ENCODE measurements at places on chromosomes 1 and 21. TPM values are rescaled to one million over a fixed set of nuclear protein-coding genes. Genes with fewer than 3 reads are reported as not detected.

Gene RIPPLY3
- 3.2 TPM for total RNA-seq

Gene CLCNKB
- total RNA-seq, result 0.30 TPM

DNA sequence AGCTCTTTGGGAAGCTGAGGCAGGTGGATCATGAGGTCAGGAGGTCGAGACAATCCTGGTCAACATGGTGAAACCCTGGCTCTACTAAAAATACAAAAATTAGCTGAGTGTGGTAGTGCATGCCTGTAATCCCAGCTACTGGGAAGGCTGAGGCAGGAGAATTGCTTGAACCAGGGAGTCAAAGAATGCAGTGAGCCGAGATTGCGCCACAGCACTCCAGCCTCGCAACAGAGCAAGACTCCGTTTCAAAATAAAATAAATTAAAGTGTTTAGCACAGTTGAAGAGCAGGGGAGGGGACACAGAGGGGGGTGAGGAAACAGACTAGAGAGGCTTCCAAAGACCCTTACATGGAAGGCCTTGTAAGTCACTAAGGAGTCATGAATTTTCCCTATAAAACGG lies 131.2 kb upstream of the SPATA6 start:
- DNase-seq, result no peak

DNA sequence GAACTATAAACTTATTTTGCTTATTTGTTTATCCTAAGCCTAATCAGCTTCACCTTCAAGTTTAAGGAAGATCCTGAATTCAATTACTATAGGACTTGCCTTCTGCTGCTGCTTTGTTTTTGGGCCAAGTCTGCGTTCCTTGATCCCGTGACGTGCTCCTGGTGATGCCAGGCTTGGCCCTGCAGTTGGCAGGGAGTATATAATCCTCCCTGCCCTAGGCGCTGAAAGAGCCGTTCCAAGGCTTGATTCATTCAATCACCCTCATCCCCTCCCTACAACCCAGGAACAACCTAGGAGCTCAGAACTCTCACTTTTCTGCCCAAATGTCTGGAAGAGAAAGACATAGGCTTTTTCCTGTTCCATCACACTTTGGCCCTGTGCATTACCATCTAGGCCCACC lies 12.4 kb upstream of the LRRN2 start:
- no peak for DNase-seq

DNA sequence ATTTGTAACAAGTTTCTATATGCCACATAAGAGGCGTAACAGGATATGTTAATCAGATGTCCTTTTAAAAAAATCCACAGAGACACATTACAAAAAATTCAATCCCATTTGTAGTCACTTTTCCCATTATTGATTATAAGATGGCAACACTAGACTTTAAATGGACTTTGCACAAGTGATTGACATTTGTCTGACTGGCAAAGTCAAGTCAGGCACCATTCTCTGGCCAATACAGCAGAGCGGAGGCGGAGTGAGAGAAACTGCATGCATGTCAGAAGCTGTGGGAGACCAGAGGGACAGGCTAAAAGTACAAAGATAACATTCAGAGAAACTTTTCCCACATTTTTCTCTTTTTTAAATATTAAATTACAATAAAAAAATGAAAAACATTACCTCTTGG lies 28.1 kb upstream of the RGS5 start:
- DNase-seq, result no peak

DNA sequence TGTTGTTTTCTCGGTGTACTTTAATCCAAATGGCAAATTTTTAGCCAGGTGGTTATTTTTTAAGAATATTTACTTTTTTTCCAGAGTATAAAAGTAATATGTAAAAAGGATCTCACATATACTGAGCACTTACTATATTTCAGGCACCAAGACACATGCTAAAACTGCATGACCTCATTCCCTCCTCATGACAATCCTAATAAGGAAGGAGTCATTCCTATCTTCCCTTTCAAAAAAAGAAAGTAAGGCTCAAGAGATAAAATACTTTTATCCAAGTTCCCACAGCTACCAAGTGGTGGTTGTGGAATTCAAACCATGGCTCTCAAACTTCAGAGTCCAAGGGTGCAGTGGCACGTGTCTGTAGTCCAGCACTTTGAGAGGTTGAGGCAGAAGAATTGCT lies 19.4 kb downstream of the ATP2B4 start:
- no peak for DNase-seq

- no peak for DNase-seq
Measured at GRCh38 chr1:18879791-18880309, 20.4 kb upstream of the TAS1R2 start.

Gene SMPDL3B
- not detected for total RNA-seq

DNA sequence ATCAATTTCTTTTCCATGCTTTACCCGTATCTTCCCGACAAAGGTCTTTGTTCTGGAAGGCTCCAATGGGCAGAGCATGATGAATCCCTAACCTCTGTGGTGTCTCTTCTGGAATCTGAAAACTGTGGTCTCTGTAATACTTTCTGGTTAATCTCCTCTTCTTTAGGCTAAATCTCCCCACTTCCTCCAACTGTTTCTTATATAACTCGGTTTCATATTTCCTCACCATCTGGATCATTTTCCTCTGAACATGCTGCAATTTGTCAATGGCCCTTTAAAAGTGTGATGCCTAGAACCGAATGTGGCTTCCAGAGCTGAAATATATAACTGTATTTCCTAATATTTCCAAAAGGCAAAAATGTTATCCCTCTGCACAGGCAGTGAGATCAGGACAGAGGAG lies 66.1 kb downstream of the ALG14 start:
- no peak for DNase-seq

Gene GSTM1
- 45.9 TPM for total RNA-seq

DNA sequence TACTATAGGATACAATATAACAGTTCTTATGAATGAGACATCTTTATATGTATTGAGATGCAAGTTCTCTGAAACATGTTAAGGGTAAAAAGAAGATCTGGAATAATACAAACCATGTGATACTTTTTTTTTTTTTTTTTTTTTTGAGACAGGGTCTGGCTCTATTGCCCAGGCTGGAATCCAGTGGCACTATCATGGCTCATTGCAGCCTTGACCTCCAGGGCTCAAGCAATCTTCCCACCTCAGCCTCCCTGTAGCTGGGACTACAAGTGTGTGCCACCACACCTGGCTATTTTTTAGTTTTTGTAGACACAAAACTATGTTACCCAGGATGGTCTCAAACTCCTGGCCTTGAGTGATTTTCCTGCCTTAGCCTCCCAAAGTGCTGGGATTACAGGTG lies 22.1 kb upstream of the MCL1 start:
- no peak for DNase-seq

DNA sequence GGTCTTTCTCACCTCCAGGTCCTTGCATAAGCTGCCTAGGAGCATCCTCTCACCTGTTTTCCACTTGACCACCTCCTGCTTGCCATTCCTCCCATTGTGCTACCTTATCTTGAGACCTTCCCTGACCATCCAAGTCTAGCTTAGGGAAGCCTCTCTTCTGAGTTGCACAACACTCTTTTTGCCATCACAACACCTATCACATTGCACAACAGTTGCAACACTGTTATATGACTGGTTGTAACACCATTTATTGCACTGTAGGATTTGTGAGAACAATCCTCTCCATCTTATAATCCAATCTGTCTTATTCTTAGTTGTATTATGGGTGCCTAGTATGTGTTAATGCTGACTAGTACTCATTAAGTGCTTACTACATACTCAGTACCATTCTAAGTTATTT lies 488.7 kb downstream of the OMA1 start:
- DNase-seq, result no peak

DNA sequence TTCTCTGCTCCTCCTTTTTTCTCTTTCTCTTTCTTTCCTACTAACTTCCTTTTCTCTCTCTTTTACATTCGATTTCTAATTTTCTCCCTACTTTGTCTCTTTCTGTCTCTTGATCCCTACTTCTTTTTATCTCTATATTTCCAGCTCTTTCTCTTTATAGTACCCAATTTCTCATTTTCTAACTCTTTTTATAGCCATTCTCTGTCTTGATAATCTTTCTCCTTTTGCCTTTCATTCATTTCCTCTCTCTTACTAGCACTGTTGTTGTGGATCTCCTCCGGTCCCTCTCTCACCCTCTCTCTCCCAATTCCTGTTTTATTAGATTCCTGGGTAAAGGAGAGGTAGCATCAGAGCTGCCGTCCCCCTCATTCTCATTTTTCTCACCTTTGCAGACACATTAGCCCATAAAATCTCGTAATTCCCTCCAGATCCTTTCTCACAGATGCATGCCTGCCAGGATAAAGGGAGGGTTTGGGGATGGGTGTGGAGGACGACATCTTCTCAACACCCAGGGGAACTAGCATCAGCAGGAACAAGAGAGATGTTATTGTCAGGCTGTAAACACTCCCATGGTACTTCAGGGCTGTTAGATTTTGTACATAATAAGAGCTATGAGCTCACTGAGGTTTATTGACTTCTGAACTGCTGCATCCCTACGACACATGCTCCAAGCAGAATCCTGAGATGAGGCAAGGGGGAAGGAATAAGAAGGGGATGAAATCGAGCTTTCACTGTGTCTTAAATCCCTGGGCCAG lies 159.0 kb upstream of the GALNT2 start:
- no peak for DNase-seq

DNA sequence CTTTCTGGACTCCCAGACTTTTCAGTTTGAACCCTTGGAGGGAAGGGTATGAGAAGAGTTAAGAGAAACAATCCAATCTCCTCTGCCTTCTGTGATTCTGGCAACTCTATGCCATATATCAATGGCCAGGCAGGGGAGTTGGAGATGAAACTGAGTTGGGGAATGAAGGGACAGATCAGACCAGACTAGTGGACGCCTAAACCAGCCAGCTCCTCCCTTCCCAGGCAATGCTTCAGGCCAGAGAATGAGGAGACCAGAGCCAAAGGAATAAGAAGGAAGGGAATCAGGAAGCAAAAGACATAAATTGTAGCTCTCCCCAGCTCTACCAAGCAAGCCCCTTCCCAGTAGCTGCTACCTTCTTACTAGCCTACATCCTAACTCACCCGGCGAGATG lies 22.7 kb downstream of the PLEKHA6 start:
- no peak for DNase-seq

- DNase-seq, result no peak
Measured at GRCh38 chr1:22761101-22761500, 50.5 kb downstream of the EPHB2 start.

Gene CDA
- not detected for total RNA-seq

- no peak for DNase-seq
Measured at GRCh38 chr1:75338616-75339483, 204.7 kb downstream of the LHX8 start.

DNA sequence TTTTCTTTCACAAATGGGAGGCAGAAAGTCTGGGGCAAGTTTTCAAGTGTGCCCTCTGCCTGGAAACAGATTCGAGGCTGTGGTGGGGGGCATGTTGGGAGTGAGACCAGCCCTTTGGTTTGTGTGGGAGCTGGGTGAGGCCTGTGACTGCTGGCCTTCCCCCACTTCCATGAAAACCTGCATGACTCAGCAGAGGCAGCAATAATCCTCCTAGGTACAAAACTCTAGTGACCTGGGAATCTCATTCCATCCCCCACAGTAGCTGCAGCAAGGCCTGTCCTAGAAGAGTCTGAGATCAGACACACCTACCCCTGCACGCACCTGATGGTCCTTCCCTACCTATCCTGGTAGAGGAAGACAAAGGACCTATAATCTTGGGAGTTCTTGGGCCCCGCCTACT lies 42.1 kb upstream of the KIAA0040 start:
- DNase-seq, result no peak

DNA sequence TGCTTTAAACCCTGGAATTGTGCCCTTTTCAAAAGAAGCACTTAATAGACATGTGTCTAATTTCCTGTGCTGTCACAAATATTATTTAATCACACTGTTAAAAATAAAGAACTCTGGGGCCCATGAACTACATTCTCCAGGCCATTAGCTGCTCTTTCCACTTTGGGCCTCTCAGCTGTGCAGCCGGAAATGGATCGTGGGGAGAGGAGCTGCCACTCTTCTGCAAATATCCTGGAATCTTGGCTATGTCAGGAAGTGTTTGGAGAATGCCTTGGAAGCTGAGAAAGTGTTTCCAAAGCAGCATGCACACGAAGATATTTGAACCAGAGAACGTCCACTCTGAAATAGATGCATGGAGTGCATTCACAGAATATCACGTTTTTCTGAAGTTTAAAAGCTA lies 27.5 kb upstream of the VPS26C start:
- DNase-seq, result no peak

GRCh38 chr1:52669696-52670095 lies 28.5 kb downstream of the COA7 start:
- no peak for DNase-seq

DNA sequence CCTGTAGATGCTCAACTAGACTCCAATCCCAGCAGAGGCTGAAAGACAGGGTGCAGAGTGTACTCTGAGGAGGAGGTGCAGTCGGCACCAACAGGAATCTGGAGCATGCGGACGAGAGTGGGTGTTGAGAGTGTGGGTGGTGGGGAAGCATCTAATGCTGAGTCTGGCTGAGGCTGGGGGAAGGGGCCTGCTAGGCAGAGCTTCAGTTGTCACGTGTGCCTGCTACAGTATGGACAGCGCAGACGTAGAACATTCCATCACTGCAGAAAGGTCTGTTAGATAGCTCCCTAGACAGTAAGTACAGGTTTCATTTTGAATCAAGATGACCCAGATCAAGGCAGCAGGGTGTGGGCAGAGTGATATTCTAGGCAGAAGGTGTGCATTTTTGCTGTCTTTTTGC lies 23.1 kb downstream of the SNAP47 start:
- DNase-seq, result no peak

DNA sequence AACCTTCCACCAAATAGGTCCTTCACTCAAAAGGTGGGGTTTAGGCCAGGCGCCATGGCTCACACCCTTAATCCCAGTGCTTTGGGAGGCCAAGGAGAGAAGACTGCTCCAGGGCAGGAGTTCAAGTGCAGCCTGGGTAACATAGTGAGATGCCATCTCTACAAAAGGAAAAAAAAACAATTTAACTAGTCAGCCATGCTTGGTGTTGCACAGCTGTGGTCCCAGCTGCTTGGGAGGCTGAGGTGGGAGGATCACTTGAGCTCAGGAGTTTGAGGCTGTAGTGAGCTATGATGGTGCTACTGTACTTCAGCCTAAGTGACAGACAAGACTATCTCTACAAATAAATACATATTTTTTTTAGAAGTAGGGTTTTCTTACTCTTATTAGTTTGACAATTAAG lies 617.5 kb downstream of the KIF26B start:
- DNase-seq, result no peak

Measured in neural crest cell (in vitro differentiated cells).